ENCODE measurements at places on chromosomes 6 and 20.

DNA sequence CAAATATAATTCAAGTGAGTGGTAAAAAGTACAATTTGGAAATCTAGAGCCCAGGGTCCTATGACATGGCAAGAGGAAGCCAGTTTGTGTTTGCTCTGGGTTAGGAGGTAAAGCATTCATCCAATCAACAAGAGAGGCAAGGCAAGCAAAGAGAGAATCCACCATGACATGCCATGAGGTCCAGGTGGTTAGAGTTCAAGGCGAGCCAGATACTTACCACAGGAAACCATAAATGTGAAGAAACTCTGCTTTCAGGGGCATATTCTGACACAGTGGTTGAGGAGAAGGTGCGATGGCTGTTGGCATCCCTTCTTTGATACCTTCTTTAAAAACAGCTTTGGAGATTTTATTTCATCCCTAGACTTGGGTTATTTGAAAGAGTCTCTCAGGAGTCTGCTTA is 193.8 kb upstream of the MAN1A1 start:
- no peak for DNase-seq

DNA sequence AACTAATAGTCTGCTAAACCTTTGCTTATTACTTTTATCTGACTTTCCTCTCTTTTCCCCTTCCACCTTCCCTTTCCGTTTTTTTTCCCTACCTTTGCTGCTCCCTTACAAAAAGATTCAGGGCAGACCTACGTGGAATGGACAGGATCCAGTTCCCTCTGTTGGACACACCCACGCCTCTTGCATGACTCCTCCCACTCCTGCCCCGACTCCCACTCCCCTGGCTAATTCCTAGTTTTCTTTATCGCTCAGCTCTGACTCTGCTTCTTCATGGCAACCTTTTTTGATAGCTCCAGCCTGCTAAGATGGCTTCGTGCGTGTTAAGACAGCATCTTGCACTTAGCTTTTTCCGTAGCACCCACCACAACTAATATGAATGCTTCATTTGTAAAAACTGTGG is 715.6 kb upstream of the NRSN1 start:
- DNase-seq = no peak

- no peak for DNase-seq
Measured at GRCh38 chr6:108145639-108146038, 20.2 kb upstream of the NR2E1 start.

- DNase-seq = no peak
Measured at GRCh38 chr6:137581019-137581707, 87.0 kb upstream of the OLIG3 start.

GRCh38 chr20:389220-389619 is 8.7 kb downstream of the TRIB3 start:
- DNase-seq = no peak

- no peak for DNase-seq
Measured at GRCh38 chr6:5146398-5146797, 61.3 kb downstream of the PPP1R3G start.

- no peak for DNase-seq
Measured at GRCh38 chr6:34617231-34617630, 61.1 kb upstream of the SPDEF start.

DNA sequence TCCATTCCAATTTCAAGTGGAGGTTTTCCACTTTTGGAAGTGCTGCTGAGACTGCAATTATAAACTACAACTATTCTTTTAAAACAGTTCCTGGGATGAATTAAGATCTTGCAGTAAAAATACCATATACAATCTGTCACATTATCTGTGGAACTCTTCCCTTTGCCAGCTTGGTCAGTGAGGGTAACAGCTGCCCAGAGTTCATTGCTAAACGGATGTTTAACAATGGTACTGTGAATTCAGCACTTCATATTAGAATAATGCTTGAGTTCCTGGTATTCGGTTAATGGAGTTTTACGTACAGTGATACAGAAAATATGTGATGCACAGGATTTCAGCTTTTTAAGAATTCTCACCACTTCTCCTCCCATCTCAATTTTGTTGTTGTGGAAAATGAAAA is 51.5 kb downstream of the KCNS1 start:
- no peak for DNase-seq

DNA sequence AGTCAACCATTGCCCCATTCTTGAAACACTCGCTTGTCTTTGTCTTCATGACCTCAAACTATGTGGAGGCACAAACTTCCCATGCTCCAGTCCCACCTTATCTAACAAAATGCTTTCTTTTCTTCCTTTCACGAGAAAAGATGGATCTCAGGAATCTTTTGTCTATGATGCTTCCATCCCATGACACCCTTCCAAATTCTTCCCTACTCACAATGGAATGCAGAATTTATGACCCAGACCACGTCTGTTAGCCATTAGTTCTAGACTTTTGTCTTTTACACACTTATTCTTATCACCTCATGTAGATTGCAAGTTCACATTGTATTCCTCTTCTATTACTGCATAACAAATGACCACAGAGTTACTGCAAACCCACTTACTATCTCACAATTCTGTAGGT is 24.2 kb upstream of the LAMP5 start:
- DNase-seq = no peak

GRCh38 chr6:36067374-36068011 is 39.9 kb downstream of the MAPK14 start:
- DNase-seq = no peak

GRCh38 chr20:24628985-24629384 is 159.6 kb downstream of the SYNDIG1 start:
- no peak for DNase-seq

- DNase-seq = no peak
Measured at GRCh38 chr6:150245148-150245935, 102.5 kb downstream of the PPP1R14C start.

DNA sequence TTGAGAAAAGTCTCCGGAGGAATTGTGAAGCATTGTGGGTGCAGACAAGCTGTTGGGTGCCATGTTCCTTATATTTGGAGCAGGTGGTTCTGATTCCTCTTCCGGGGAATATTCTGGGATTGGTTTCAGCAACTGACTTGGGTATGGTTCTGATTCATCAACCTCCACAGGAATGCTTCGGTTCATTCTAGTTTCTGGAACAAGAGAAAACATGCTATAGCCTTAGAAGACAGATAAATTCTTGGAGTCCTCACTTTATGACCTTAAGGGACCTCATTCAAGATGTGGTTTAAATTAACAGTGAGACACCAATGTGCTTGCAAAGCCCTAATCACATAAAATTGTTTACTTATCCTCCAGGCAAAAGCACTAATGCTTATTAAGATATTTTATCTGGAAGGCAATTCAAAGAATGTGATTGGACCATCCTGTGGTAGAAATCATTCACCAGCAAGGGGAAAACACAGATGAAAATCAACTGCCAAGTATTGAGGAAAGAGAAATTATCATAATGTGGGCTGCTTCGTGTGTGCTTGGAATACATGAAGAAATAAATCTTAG is 13.7 kb downstream of the TRAF3IP2 start:
- DNase-seq = no peak

DNA sequence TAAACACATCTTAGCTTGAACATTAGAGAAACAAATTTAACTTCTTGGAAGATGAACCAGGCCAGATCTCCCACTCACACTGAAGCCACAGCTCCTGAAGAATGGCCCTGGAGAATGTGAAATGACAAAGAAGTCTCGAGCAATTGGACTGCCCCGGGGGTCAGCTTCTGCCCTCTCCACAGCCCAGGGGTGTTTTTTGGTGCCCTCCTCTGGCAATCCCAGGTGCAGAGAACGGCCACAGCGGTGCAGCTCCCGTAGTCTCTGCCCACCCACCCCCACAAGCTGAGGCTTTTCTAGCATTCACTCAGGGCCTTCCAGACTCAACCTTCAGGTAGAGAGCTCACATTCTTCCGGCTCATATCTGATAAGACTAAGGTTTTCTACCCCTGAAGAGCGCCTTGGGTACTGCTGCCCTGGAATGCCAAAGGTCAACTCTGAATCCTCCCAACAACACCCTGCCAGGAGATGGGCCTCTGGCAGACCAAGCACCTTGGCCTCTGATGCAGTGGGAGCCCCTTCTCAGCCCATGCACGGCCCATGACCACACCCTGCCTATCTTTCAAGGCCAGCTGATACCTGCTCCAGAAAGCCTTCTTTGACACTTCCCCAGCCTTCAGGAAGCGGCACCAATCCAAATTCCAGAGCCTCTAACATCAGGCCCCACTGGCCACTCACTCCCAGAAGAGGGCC is 208.3 kb downstream of the SYNDIG1 start:
- DNase-seq = no peak

- DNase-seq = no peak
Measured at GRCh38 chr6:46263707-46264086, 92.9 kb upstream of the ENPP5 start.

GRCh38 chr6:127385668-127386430 is 42.4 kb upstream of the ECHDC1 start:
- DNase-seq = no peak

DNA sequence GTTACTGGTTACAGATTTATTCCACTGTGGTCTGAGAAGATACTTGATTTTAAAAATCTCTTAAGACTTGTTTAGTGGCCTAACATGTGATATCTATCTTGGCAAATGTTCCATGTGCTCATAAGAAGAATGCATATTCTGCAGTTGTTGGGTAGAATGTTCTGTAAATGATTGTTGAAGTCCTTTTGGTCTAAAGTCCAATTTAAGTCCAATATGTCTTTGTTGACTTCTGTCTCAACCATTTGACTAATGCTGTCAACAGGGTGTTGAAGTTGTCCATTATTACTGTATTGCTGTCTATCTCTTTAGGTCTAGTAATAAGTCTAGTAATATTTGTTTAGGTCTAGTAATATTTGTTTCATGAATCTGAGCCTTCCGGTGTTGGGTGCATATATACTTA is 387.8 kb upstream of the RUNX2 start:
- DNase-seq = no peak

DNA sequence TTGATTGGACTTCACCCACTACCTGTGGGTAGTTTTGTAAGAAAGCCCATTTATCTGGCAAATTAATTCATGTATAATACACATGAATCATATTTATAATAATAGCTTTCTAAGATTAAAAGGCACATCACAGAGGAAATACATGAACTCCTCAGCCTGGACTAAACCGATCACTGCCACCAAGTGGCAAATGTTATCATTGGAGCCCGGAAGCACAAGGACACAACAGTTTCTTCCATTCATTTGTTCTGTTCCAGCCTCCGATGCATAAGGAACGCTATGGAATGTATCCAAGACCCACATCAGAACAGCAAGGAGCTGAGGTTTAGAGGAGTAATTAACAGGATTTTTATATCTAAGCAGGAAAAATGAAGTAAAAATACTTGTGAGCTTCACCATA is 13.9 kb upstream of the IPCEF1 start:
- peak; percentile 12 for DNase-seq

- peak; percentile 17 for DNase-seq
Measured at GRCh38 chr6:47344022-47344421, 34.3 kb upstream of the TNFRSF21 start.

- DNase-seq = no peak
Measured at GRCh38 chr6:96611342-96611991, 48.5 kb downstream of the FHL5 start.

DNA sequence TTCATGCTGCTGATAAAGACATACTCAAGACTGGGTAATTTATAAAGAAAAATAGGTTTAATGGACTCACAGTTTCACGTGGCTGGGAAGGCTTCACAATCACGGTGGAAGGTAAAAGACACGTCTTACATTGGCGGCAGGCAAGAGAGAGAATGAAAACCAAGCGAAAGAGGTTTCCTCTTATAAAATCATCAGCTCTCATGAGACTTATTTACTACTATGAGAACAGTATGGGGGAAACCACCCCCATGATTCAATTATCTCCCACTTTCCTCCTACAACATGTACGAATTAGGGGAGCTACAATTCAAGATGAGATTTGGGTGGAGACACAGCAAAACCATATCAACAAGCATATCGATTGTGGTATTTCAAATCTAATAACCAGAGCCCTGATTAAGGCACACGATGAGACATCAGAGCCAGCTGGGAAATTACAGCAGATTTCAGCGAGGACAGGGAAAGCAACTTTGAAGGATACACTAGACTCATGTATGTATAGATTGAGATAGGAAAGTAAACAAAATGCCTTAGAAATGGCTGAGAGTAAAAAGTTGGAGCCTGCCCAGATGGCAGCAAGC is 129.8 kb upstream of the GJE1 start:
- no peak for DNase-seq

DNA sequence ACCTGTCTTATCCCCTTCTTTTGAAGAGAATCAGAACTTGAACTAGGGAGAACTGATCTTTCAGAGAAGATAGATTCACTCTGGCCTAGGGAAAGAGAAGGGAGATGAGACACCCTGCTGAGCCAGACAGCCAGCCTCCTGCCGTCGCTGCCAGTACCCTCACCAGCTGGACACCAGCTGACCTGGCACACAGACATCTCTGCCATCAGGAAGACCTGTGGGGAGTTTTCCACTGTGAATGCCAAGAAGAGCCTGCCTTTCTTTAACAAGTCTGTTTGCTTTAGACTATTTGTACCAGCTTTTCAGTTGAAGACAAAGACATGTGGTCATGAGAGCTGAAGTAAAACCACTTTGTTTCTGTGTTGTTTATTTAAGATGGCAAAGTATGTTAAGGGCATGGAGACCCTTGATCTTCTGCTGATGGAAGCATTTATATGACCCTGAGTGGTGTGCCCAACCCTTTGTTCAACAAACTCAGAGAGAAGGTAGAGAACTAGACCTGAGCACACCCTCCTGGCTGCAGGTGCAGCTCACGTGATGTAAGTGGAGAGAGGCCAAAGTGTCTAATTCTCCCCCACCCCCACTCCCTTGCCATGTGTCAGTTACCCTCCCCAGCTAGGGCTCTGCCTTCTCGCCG is 82.3 kb upstream of the SLC24A3 start:
- peak; percentile 78 for DNase-seq

- no peak for DNase-seq
Measured at GRCh38 chr6:163170294-163170883, 244.1 kb upstream of the QKI start.

- no peak for DNase-seq
Measured at GRCh38 chr6:121925534-121926255, 473.8 kb upstream of the HSF2 start.

DNA sequence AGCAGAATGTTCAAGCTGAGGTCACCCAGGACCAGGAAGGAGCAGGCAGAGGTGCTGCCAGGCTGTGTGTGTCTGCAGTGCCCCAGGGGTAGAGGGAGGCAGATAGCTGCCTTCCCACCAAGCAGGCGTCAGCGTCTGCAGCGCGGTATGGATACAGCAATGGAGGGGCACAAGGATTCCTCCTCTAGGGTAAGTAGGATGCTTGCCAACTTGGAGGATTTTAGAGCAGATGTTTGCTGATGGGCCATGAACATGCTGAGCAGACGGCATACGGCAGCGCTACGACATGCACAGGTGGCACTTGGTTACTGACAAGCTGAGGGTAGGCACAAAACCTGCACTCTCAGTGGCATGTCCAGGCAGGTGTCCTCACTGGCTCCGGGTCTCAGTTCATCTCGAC is 48.1 kb downstream of the PSMG4 start:
- DNase-seq = no peak
